ENCODE measurements at places on chromosomes 3 and 15.

DNA sequence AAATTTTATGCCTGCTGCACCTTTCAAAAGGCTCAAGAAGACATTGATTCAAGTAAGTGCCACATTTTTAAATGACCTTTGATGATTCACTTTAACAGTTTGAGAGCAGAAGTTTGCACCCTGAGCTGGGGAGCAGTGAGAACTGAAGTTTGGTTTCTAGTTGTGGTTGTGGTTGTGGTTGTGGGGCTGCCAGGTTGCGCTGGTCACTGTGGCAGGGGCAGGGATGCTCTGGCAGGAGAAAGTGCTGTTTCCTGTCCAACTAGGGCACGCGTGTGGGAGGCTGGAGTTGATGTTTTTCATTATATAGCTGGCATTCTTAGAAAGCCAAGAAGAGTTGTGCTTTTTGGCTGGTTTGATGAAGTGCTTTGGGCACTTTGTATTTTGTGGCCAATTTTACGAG, 339.7 kb upstream of the NR2F2 start:
- DNase-seq, result no peak

DNA sequence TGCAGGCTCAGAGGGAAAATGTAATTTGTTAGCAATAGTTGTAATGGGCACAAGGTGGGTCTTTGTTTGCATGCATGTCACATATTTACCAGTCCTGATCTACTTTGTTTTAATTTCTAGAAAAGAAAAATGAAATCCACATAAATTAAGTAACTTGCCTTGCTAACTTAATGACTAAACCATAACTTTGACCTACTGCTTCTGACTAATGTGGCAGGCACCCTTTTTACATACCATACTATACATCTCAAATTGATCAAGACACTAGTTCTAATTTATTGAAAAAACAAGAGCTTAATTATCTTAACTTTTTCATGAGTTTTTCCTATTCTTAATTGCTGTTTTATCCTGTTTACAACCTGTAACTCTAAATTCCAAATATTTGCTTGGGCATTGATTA, 93.2 kb downstream of the ATP11B start:
- no peak for DNase-seq

- DNase-seq, result no peak
These were observed 105.8 kb downstream of the FNDC3B start for GRCh38 chr3:172145031-172145686.

- no peak for DNase-seq
These were observed 207.6 kb upstream of the STAC start for GRCh38 chr3:36172699-36173098.

GRCh38 chr15:101481917-101482525, 7.5 kb downstream of the PCSK6 start:
- no peak for DNase-seq

DNA sequence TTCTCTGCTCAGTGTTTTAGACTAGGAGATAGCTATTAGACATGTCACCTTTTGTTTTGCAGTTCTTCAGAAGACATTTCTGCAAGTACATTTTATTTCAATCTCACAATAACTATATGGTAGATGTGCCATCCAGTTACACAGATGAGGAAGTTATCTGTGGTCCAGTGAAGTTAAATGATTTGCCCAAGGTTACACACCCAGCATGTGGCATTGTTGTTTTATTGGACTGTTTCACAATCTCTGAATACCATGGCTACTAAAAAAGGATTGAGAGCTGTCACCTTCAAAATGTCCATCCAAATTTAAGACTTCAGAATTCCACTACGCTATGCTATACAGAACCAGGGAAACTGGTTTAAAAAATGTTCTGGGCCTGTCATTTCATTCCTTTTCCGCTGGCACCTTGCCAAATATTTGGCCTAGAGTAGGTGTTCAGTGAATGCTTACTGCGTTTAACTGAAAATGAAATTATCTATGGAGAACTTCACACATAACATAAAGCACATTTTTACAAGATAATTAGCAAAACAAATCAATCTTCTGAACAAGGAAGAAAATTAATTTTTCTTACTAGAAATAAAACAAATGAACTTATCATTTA, 20.2 kb downstream of the TM6SF1 start:
- no peak for DNase-seq

GRCh38 chr3:154885418-154885817, 194.7 kb upstream of the MME start:
- DNase-seq, result no peak

DNA sequence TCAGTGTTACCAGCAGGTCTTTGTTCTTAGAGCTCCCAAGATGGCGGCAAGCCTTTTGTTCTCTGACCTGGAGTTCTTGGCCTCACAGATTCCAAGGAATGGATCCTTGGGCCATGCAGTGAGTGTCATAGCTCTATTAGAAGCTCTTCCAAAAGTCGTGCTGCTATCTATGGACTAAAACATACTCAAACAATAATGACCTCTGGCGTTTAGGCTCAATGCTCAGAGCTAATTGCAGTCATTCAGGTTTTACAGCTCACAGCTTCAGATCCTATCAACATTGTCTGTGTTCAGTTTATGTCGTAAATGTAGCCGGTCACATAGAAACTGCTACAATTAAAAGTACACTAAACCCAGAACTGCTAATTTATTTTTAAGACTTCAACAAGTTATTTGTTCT, 22.2 kb downstream of the CCRL2 start:
- DNase-seq, result no peak

DNA sequence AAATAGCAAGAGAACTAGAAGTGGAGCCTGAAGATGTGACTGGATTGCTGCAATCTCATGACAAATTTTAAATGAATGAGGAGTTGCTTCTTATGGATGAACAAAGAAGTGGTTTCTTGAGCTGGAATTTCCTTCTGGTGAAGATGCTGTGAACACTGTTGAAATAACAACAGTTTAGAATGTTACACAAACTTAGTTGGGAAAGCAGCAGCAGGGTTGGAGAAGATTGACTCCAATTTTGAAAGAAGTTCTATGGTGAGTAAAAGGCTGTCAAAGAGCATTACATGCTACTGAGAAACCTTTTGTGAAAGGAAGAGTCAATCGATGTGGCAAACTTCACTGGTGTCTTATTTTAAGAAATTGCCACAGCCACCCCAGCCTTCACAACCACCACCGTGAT, 220.9 kb upstream of the LRRFIP2 start:
- DNase-seq, result no peak

DNA sequence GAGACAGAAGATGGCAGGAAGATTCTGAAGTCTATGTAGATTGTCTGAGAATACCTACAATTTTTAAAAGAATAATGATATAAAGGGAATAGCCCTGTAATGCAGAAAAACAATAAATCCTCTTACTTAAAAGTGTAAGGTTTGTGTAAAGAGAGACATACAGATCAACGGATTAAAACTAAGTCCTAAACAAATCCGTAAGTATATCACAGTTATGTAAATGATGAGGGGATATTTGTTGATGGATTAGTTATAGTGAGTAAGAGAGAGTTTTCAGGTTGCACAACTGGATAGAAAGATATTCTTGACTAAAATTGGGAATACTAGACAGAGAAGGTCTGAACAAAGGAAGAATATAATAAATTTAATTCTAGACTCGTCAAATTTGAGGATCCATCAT, 179.6 kb downstream of the TBC1D5 start:
- DNase-seq, result no peak

GRCh38 chr3:22361521-22361920, 610.5 kb upstream of the ZNF385D start:
- no peak for DNase-seq

GRCh38 chr15:98853161-98853560, 154.4 kb downstream of the PGPEP1L start:
- DNase-seq, result peak; percentile 67

DNA sequence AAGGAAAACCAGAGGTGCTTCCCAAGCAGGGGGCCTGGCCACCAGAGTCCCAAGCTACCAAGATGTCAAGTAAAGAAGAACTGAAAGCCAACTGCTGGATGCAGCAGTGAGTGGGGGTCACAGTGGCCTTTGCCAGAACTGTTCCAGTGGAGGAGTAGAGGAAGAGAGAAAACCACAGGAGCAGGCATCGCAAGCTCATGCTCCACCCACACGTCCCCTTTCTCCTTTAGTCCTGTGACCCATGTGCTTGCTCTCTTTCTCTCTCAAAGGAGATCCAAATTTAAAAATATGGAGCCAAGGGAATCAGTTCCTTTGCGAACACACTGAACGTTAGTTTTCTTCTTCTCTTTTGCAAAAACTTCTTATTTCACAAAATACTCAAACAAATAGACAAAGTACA, 12.4 kb upstream of the ABHD2 start:
- no peak for DNase-seq

GRCh38 chr3:165837058-165837525, at the start of gene BCHE:
BCHE (minus strand) TSS chr3:165837423; CDS start chr3:165831033, 6,390 bp downstream.
- no peak for DNase-seq

GRCh38 chr3:135190658-135191057, 395.6 kb downstream of the EPHB1 start:
- no peak for DNase-seq

- no peak for DNase-seq
These were observed 305 bp upstream of the KPNA1 start for GRCh38 chr3:122515020-122515468.

GRCh38 chr3:52892625-52893311, 4.6 kb downstream of the STIMATE start:
- no peak for DNase-seq

DNA sequence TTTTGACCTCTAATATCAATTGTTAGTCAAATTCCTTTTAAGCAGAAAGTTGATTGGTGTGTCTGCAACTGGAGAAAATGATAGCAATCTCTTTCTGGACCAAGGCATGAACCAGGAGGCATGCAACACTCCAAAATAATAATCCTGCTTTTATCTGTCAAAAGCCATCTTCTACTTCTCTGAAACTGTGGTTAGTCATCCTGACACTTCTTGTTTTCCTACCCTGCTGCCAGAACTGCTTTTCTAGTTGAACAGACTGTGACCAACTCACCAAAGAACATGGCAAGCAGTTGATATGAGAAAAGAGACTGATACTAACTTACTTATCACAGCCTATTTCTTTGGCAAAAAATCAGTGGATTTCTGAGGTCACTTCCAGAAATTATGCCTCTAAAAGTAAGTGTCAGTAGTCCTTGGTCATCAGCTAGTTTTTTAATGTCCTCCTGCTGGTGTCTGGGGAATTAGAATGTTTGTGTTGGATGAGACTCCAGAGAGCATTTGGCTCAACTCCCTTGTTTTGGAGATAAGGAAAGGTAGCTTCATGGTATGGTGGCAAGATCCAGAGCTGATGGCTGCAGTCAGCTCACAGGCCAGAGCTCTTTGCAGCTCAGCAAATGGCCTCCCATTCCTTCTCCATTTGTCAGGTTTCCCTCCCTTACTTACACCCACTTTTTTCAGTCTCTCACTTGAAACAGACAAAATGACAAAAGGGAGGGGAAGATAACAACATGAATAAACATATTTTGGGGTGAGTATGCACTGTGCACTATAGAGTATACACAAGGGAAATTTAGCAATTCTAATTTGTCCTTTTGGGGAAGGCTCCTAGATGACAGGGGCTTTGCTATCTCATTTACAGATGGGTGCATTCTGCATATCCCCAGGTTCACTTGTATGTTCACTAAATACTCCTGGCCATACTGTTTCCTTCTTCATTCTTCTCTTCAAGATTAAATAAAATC, 7.0 kb downstream of the CRYGS start:
- DNase-seq, result no peak

DNA sequence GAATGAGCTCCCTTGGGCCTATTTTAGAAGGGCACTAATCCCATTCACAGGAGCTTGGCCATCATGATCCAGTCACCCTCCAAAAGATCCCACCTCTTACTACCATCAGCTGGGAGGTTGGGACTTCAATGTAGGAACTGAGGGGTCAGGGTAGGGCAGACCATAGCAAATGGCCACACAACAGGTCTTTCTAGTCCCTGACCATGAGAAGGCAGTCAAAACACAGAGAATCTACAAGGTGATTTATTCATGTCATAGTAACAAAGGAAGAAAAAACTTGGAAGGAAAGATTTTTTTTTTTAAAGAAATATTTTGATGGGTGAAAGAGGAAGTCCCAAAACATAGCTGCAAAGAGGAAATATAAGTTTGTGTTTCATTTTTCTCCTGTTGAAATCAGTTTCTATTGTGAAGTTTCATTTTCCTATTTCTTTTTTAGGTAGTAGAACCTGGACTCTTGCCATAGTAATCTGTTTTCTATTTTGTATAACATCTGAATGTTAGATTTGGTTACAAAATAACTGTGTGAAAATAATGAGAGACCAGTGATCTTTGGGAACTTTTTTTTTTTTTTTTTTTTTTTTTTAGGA, 23.5 kb upstream of the TNFSF10 start:
- no peak for DNase-seq

DNA sequence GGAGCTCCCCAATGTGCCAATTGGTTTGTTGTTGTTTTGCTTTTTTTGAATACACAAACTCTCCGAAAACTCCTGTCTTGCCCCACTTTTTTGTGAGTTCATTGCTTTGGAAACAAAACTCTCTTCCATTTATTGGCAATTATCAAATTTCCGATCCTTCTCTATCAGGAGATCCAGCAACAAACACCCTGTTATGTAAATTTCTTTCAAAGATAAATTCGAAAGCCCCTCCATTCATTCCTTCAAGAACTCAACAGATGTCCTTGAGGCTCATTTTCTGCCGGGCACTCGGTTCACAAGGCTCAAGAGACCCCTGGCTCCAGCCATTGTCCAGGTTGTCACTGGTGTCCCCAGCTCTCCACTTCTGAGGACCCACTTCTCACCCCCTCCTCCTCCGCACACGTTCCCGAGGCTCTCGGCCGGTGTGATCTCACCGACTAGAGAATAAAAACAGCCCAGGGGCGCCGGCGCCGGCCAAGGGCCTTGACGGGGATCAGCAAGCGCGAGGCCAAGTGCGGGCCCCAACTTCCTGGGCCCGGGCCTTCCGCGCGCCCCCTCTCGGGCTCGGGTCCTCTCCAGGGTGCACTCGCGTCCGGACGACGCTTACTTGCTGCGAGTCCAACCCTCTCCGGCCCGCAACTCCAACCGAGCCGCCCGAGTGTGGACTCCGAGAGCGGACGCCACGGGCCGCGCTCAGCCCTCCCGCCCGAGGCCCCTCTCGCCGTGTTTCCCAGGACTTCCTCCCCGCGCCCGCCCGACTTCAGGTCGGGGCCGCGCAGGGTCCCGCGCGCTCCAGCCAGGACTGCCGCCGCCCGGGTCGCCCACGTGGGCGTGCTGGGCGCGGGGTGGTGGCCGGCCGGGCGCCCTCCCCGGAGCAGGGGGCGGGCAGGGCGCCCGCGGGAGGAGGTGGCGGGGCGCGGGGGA, 533 bp upstream of the SMAD3 start:
- peak; percentile 47 for DNase-seq

- no peak for DNase-seq
These were observed 71.9 kb upstream of the CTNNB1 start for GRCh38 chr3:41127414-41127813.
